ENCODE measurements at places on chromosomes 1 and 21.

DNA sequence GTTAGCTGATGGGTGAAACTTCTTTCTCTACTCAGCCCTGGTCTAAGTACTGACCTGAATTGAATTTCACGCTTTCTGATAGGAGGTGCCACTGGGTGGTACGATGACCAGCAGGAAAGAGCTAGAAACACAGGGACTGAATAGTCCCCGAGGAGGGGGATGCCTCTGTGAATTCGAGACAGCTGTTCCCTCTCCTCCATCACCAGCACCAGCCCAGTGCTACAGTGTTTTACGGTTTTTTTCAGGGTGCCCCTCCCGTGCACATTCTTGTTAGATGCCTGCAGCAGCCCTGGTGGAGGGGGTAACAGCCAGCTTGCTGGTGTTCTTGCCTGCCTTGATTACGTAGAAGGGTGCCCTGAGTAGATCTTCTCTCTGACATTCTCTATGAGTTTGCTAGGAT, 7.1 kb downstream of the HUNK start:
- DNase-seq = no peak

DNA sequence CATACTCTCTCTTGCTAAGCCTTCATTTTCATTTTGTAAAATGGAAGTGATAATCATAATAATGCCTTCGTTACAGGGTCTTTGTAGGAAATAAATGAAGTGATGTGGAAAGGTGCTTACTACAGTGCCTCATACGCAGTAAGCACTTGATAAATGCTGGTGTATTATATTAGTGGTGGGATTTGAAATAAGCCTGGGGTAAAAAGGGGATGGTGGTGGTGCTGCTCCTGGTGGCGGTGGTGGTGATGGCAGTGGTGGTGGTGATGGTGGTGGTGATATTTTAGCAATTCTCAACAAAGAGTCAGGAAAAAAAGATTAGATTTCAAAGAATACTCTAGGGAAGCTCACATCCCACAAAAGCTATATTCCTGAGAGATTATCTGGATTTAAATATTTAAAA, 35.5 kb upstream of the ATP1B1 start:
- no peak for DNase-seq

- DNase-seq = no peak
These were observed 7.4 kb downstream of the PAXBP1 start for GRCh38 chr21:32764186-32764585.

DNA sequence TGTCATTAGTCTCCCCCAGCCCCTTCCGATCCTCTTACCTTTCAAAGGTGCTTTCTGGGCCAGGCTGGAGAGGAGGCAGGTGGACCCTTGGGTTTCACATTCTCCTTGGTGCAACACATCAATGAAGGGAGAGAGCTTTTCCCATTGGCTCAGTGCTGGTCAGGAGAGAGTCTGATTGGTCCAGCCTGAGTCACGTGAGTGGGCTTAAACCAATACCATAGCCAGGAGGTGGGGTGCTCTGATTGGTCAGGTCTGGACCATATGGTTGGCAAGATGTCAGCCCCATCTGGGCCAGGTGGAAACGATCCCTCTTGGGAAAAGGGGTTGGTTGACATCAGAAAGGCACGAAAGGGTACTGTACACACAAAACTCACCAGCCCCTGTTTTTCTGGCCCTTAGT, 44.8 kb upstream of the ABCG1 start:
- DNase-seq = no peak

DNA sequence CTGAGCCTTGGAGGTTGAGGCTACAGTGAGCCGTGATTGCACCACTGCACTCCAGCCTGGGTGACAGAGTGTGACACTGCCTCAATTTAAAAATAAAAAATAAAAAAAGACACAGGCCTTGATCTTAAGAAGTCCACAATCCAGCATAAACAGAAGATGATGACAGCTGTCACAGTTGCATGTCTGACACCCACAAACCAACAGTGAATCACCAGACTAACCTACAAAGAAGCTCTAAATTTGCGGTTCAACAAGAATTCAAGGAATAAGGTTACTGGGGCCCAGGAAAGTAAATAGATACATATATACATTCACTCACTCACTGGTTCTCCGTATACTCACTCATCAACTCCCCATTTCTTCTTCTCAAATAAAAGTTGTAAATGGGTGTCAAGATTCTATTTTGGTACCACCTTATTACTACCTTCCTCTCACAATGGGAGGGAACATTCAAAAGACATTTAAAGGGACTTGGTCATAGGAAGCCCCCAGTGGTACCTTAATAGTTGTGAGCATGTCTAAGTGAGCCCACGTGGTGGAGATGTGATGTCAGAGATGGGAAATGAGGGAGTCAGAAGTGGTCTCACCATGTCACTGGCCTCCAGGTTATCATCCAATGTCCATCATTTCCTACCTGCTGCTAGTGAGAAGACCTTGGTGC, 66.9 kb upstream of the PRDX6 start:
- no peak for DNase-seq

- DNase-seq = no peak
These were observed 993.8 kb upstream of the NCAM2 start for GRCh38 chr21:20004367-20004766.

DNA sequence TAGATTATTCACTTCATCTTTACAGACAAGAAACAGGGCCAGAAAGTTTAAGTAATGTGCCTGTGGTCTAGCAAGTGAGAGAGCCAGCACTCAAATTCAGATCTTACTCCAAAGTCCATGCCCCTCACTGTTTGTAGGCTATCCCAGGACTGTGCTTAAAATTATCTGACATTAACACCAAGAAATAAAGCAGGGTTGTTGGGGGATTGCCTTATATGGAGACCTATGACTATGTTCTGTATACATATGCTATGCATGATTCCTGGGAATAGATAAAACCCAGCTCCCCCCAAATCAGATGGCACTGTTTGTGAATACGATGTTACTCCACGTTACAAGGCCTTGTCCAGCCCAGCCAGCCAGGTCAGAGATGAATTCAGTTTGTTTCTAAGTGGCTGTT, 131.6 kb upstream of the HOOK1 start:
- DNase-seq = no peak

DNA sequence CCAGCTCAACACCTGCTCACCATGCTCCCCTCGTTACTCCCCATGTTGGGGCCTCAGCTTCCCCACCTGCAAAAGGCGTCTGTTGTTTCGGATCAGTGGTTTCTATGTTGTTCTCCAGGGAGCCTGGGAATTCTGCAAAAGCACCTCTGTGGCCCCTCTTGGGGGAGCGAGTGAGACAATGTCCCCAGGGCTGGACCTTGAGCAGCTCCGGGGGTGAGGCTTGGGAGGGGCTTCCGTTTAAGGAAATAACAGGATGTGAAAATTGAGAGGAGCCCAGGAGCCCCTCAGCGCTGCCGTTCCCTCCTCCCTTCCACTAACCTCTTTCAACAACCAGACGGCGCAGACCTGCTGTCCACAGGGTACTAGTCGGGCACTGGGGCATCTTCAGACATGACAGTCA, 98.5 kb upstream of the IFFO2 start:
- no peak for DNase-seq

DNA sequence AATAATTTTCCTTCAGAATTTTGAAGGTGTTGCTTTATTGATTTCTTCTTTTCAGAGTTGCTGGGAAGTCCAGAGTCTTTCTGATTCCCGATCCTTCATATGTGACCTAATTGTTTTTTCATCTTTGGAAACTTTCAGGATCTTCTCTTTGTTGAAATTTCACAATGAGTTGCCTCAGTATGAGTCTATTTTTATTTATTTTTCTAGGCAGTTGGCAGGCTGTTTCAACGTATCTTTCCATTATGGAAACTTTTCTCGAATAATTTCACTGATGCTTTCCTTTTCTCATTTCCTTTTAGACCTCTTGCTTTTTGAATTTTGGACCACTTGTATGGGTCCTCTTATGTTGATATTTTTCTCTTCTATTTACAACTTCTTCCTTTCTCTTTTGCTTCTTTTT, 354.3 kb downstream of the TGFB2 start:
- DNase-seq = no peak

DNA sequence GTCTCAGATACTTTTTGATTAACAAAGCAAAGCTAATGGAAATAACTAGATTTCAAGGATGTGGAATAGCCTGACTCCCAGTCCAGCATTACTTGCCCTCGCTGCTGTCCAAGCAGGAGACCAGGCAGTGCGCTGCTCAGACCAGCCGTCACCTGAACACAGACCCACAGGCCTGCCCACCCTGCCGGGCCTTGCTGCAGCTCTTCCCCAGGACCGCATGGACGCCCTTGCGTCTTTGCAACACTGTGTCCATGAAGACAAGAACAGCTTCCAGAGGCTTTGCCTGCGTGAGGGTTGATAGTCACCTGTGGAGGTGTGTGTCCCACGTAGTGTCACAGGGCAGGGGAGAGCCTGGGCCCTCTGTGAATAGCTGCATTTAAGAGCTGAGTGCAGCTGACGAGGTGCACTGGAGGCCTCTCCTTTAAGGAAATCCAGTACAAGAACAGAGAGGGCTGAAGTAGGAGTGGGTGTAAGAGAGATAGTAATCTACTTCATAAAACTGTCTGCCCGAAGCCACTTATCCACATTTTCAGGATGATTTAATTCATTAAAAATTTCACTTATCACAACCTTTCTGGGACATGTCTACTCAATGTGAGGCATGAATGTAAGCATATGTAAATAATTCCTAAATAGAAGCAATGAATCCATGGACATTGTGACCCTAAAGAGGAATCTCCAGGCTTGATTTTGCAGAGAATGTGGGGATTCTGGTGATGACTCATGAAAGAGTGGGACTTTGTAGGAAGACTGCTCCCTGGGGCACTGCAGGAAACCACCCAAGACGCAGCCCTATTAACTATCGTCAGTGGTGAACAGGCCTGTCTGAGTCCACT, 176.2 kb upstream of the RAB4A start:
- no peak for DNase-seq

DNA sequence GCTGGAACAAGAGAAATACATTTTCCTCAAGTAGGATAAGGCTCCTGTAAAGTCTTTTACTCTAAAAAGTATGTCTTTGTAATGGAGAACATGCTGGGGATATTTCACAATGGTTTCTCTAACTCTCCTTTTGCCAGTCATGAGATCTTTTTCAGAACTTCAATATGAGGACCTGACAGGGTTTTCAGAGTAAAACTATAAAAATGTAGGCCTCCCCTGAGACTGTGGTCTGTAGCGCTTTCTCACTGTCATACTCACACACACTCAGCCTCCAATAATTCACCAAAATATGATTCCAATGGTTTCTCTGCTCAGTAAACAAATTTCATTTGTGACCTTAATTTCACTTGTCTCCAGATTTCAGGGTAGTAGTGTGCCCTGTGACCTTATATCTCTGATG, 440.1 kb upstream of the PTBP2 start:
- DNase-seq = no peak

- no peak for DNase-seq
These were observed 34.8 kb upstream of the ADARB1 start for GRCh38 chr21:45039317-45040156.

DNA sequence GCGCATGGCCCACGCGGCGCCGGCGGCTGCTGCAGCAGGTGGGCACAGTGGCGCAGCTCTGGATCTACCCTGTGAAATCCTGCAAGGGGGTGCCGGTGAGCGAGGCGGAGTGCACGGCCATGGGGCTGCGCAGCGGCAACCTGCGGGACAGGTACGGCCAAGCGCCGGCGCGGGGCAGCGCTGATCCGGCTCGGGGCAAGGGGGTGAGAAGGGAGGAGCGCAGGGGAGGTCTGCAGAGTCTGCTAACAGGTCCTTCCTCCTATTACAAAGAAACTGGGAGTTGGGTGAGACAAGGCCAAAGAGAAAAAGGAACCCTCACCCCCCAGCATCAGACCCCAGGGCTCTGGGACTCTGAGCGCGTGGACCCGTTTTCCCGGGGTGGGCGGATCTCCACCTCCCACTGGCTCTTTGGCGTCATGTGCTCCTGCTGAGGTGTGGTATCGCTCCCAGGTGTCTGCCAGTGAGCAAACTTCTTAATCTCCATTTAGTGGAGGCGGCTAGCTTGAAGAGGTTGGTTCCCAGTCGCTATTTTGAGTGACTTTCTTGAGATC, 431 bp downstream of the MTARC1 start:
- no peak for DNase-seq

DNA sequence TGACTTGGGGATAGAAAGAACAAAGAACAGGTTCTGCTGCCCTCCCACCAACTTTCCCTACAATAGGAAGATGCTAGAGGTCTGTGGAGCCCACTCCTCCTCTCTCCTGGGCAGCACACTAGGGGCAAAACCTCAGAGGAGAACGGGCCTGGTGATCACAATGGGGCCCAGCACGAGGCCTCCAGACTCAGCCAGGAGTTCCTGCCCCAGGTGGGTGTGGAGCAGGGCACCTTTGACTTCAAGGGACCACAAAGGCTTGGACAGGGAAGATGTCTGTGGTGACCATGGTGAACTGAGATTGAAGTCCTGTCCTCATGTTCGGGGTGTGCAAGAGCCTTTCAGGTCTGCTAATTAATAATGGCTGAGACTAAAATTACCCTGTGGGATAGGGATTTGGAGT, 88.8 kb downstream of the LAMC2 start:
- no peak for DNase-seq

DNA sequence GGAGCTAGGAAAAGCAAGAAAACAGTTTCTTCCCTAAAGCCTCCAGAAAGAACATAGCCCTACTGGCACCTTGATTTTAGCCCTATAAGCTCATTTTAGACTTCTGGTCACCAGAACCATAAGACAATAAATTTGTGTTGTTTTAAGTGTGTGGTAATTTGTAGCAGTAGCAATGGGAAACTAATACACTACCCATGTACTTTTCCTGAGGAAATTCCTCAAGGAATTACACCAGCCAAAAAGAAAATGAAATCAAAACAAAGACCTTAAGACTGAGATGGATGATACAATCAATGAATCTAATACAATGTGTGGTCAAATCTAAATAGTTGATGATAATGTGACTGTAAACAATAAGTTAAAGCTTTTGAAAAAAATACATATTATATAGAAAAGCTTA, 11.8 kb downstream of the VAMP4 start:
- no peak for DNase-seq

DNA sequence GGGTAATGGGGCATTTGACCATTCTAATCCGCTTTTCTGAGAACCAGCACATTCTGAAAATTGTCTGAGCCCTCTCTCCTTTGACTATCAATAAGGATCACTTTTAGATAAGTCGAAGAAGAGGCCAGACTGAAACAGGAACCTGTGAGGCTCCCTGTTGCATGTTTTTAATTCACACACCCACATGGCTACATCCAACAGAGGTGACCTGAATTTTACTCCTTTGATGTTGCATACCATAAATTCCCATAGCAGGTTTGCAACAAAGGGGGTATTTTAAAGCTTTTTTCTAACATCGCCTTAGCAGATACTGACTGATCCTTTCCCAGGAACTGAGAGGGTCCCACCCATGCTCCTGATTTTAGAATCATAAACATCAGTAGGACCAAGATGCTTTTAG, 450.8 kb downstream of the USP25 start:
- no peak for DNase-seq

GRCh38 chr1:208731981-208732821, 488.0 kb upstream of the PLXNA2 start:
- DNase-seq = no peak

- no peak for DNase-seq
These were observed 34.5 kb downstream of the LRRN2 start for GRCh38 chr1:204650911-204651570.
